Stimulated activated CD8-positive, alpha-beta memory T cell treated with anti-CD3 and anti-CD28 coated beads, Interleukin-4, amount 100 ng/mL, for 1 hour (primary cell): ENCODE measurements at places on chromosomes 3 and 15.
A peak's percentile ranks its signal among the peaks of the same experiment; 100 is the strongest.

DNA sequence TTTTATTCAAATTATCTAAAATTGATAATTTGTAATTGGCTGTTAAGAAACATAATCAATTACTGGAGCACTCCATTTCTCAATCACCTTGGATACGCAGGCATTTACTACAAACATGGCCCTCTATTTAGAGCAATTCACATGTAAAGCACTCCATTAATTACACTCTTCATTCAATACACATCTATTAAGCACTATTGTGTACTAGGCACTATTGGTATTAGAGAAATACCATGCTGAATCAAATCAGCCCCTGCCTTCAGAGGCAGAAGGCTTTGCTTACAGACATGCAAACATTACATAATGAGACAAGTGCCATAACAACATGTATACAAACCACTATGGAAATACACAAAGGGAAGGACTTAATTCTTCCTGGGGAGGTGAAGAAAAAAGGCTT, 69.1 kb downstream of the PEAK1 start:
- no peak for DNase-seq

DNA sequence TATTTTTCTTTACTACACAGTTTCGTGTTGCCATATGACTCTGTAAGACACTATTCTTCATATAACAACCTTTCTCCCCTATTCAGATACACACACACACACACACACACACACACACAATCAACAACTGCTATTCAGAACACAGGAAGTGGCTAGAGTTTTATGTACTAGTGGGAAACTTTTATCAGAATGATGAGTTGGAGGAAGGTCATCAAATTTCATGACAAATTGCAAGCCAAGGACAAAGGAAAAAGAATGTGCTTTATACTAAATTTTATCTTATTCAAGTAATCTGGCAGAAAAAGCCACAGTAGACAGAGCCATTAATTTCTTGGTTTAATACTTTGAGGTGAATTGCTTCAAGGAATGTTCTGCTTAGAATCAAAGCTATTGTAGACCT, 899.8 kb downstream of the ROBO2 start:
- DNase-seq, result no peak

DNA sequence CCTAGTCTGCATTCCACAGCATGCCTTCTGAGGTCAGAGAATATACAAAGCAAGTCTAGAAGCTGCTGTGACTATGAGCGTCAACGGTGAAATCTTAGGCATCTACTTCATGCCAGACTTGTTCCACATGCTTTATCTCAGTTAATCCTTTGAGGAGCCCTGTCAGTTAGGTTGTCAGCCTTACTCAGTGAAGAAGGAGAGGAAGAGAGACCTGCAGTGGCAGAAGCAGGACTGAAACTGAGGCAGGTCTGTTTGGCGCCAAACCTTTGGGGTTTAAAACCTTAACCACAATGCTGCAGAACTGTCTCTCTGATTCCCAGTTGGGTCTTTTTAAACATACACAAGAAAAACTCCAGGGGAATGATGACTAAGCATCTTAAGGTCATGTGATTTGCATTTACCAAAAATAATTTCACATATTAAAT, 139.0 kb upstream of the LIPC start:
- DNase-seq, result no peak

DNA sequence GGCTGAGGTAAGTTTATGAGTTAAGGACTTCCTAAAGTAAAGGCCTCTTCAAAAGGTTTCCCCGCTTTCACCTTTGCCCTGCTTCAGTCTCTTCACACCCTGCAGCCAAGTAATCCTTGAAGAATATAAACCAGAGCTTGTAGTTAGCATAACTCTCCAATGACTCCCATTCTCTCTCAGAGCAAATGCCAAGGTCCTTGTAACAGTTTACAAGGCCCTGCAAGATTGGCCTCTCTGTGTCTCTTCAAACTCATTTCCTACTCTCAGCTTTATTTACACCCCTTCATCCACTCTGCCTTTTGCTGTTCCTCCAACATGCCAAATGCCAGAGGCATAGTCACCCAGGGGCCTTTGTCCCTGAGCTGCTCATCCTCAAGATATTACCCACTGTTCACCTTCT, 60.5 kb upstream of the MME start:
- DNase-seq, result no peak

GRCh38 chr15:74616366-74616939, 817 bp downstream of the CLK3 start:
- peak; percentile 48 for DNase-seq

GRCh38 chr3:106485217-106485616, 616.4 kb upstream of the CBLB start:
- no peak for DNase-seq

- DNase-seq, result no peak
These were observed 31.5 kb upstream of the VEPH1 start for GRCh38 chr3:157534725-157535161.

DNA sequence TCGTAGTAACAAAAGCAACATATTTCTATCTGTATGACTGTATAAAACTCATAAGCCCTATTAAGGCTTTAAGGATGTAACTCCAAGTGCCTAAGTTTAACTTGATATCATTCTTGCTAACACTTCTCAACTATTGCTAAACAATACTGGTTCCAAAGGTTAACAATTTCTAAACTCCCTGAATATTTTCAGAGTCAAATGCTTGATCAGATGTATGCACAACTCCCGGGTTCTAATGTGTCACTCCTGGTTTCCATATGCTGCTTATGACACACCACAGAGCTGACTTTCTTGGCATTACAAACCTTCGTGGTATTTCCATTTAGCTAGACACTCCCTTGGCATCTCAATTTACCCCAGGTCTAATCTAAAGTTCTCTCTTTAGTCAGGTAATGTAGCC, 26.3 kb downstream of the DZIP1L start:
- no peak for DNase-seq

DNA sequence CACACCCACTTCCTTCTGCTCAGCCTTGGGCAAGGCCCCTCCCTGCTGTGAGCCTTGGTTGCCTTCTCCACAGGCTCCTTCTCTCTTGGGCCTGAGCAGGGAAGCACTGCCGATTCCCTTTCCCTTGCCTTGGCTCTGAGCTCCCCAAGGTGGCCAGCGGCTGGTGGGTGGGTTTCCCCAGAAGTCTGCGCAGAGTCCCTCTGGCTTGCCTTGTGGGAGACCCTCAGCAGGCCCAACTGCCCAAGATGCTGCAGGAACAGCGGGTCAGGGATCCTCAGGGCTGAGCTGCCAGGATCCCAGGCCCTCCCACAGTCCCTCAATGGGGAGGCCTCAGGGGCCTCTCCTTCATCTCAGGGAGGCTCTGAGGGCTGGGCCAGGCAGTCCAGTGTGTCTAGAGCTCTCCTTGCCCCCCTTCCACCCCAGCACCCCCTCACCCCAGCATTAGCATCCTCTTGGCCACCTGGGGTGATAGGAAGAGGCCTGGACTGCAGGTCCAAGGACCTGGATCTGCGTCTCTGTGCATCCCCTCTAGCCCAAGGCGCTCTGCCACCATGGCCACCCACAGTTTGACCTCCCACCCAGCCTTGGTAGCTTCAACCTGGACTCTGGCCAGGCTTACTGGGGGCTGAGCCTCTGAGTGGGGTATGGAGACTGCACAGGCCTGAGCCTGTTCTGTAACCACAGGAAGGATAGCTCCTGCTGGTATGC, 68.6 kb downstream of the EXOG start:
- no peak for DNase-seq

DNA sequence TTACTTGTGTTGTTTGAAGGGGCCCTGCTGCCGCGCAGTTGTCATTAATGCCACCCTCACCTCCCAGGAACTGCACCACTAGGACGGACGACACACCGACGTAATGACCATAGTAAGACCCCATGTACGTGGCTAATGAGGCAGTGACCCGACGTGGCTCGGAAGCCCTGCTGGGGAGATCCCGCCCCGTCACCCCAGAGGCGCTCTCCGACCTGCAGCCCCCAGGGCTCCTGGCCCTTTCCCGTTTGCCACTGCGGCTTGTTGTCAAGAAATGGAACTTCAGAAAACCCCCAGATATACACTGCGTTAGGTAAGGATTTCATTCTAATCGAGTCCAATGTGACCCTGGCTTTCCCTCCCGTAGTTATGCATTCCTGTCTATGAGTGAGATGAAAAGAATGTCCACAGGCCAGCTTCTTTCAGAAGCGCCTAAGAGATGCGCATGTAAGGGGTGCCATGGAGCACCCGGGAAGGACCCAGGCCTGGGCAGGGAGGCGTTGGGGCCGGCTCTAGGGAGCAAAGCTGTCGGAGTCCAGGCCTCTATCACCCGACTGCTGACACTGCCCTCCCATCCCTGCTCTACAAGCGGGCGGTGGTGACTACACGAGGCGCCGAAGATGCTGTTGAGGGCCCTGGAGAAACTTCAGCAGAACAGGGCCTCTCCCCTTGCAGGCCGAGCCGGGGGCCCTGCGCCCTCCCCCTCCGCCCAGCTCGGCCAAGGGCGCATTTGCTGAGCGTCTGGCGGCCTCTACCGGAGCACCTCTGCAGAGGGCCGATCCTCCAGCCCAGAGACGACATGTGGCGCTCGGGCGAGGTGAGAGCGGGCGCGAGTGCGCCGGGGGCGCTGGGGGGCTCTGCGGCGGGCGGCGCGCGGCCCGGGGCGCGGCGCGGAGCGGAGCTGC, at the start of gene GABRA5:
Gene GABRA5, plus strand, starts transcription at position 765 of the 902 bp plus-strand sequence. CDS start 2,187 bp downstream, outside the sequence.
- DNase-seq, result no peak
